Fibroblast of gingiva (primary cell): ENCODE measurements at places on chromosomes 1 and 21.
A peak's percentile ranks its signal among the peaks of the same experiment; 100 is the strongest.

DNA sequence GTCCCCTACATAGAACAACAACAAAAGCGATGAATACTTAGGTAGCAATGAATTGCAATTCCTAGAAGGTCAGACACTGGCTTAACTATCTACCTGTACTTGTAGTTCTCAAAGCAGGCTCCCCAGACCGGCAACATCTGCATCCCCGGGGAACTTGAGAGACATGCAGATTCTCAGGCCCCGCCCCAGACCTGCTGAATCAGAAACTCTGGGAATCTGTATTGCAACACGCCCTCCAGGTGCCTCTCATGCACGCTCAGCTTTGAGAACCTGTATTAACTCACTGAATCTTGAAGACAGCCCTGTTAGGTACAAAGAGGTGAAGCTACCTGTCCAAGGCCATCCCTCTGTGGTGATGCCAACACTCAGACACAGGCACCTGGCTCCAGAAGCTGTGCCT is 128.1 kb downstream of the KAZN start:
- no peak for DNase-seq

- DNase-seq = no peak
Observed at GRCh38 chr1:220982686-220983085, 103.4 kb downstream of the HLX start.

GRCh38 chr1:46528297-46528955 is 23.0 kb downstream of the KNCN start:
- no peak for DNase-seq

DNA sequence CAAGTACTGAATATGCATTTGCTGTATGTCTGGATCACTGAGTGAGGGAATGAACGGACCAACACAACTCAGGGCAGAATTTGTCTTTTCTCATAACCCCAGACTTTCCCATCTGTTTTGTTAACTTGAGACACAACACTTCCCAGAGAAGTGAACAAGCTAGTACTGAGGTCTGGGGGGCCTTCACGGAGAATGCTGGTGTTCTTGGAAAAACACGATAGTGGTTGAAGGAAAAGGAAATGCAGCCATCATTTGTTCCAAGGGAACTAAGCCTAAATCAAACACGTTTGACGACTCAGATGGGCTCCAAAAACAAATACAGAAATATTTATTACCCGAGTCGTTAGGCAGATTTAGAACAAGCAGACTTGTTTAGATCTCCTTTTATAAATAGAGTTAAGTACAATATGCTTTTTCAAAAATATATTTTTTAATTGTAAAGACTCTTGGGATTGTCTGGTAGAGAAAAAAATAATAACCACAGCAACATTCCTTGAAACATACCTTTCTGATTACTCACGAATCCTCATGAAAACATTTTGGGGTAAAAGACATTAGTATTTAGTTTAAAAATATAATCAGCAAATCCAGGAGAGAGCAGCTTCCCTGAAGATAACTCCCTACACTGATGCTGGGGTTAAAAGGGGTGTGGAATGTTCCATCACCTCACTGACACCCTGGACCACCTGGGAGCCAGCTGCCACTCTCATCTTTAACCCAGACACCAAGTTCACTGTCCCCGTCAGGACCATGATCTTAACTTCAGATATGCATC is 427.7 kb upstream of the RUNX1 start:
- DNase-seq = peak; percentile 44

DNA sequence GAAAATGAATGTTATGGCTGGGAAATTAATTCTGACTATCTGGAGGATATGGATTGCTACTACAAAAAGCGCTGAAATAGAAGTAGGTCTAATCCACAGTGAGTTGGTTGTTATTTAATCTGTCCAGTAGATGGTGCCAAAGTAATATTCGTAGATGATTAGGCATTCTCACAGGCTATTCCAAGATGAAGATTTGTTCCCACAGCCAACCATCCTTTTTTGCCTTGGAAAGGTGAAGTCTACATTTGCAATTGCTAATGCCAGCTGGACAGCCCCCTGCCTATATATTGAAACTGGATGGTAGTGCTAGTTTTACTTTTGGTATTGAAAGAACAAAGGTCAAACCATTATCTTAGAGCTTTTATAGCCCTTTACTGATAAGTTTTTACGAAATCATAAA is 43.8 kb downstream of the RBM11 start:
- peak; percentile 17 for DNase-seq

DNA sequence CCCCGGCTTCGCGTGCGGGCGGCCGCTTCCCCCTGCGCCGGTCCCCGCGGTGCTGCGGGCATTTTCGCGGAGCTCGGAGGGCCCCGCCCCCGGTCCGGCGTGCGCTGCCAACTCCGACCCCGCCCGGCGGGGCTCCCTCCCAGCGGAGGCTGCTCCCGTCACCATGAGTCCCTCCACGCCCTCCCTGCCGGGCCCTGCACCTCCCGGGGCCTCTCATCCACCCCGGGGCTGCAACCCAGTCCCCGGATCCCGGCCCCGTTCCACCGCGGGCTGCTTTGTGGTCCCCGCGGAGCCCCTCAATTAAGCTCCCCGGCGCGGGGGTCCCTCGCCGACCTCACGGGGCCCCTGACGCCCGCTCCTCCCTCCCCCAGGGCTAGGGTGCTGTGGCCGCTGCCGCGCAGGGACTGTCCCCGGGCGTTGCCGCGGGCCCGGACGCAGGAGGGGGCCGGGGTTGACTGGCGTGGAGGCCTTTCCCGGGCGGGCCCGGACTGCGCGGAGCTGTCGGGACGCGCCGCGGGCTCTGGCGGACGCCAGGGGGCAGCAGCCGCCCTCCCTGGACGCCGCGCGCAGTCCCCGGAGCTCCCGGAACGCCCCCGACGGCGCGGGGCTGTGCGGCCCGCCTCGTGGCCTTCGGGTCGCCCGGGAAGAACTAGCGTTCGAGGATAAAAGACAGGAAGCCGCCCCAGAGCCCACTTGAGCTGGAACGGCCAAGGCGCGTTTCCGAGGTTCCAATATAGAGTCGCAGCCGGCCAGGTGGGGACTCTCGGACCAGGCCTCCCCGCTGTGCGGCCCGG is 159.2 kb downstream of the RUNX1 start:
- peak; percentile 89 for DNase-seq

DNA sequence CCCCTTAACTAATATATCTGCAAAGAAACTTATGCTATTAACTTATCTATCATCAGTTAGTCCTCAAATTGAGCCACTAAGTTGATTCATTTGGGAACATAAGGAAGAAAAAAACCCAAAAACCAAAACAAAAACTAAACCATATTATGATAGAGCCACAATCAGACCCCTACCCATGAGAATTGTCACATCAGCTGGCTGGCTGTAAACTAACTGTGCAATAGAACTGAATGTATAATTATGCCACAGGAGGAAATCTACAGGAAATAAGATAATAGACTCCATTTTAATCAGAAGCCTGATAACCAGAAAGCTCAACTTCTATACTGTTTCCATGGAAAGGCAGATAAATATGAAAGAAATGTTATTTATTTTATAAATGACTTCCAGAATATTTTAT is 110.0 kb downstream of the RGL1 start:
- DNase-seq = no peak

- no peak for DNase-seq
Observed at GRCh38 chr1:162753001-162753658, 37.4 kb upstream of the HSD17B7 start.
